ENCODE measurements at places on chromosomes 16 and 17. TPM values are rescaled to one million over a fixed set of nuclear protein-coding genes. Genes with fewer than 3 reads are reported as not detected.

- H3K36me3 ChIP-seq: no peaks in the 10 kb centered on the region
- H3K27ac ChIP-seq: no peak overlapping the region
- no peaks in the 10 kb centered on the region for H3K4me1 ChIP-seq
- no peak overlapping the region for H3K4me3 ChIP-seq
These were observed 315.8 kb downstream of the HAPSTR1 start for GRCh38 chr16:9407206-9407758.

DNA sequence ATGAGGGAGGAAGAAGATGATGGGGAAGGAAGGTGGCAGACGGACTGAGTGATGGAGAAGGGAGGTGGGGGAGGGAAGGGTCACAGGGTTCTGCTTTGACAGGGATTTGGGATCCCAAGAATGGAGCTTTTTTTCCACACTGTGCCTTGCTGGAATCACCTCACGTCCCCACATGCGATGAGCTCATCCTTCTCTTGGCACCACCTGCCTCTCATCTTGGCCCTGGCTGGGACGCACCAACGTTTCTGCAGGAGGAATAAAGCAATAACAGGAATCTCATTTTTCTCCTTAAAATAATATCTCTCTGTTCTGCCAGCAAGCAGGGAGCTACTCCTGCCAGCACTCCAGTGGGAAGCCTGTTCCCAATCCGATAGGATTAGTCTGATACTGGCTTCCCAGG lies 47.8 kb downstream of the MEOX1 start:
- H3K36me3 ChIP-seq: no peaks in the 10 kb centered on the region
- no peaks in the 10 kb centered on the region for H3K27me3 ChIP-seq
- H3K4me1 ChIP-seq: no peaks in the 10 kb centered on the region
- no peak for DNase-seq
- no peak overlapping the region for H3K4me3 ChIP-seq

- H3K36me3 ChIP-seq: no peaks in the 10 kb centered on the region
- H3K4me3 ChIP-seq: no peak overlapping the region
- no peak overlapping the region for H3K27ac ChIP-seq
- no peaks in the 10 kb centered on the region for H3K4me1 ChIP-seq
- peak; percentile 21 for DNase-seq
- H3K27me3 ChIP-seq: no peaks in the 10 kb centered on the region
These were observed 43.9 kb upstream of the RCVRN start for GRCh38 chr17:9948928-9949327.

Gene BLMH
- total RNA-seq: 13.9 TPM

GRCh38 chr17:59296190-59296589 lies 35.3 kb upstream of the YPEL2 start:
- no peaks in the 10 kb centered on the region for H3K27me3 ChIP-seq
- H3K36me3 ChIP-seq: no peaks in the 10 kb centered on the region
- no peak overlapping the region for H3K4me3 ChIP-seq
- no peak overlapping the region for H3K27ac ChIP-seq
- no peaks in the 10 kb centered on the region for H3K4me1 ChIP-seq
- no peak for DNase-seq

Data from heart right ventricle (tissue), 16 donors.